ENCODE measurements at places on chromosomes 3 and 15.

- no peak for DNase-seq
Observed at GRCh38 chr3:184914628-184915027, 102.7 kb downstream of the VPS8 start.

- peak; percentile 82 for DNase-seq
Observed at GRCh38 chr3:64311424-64312061, 86.3 kb upstream of the PRICKLE2 start.

GRCh38 chr3:23372285-23372684 is 169.2 kb downstream of the UBE2E2 start:
- no peak for DNase-seq

- DNase-seq = peak; percentile 72
Observed at GRCh38 chr3:41418961-41419691, 219.8 kb downstream of the CTNNB1 start.

Measured in GM23248 (cell line).